NCI-H146 (cell line): ENCODE measurements at places on chromosomes 11 and 22.

- no peak for DNase-seq
Observed at GRCh38 chr11:94401773-94402265, 600 bp upstream of the GPR83 start.

GRCh38 chr22:38890377-38890776 lies 18.4 kb upstream of the CBX6 start:
- DNase-seq: no peak

GRCh38 chr11:26960281-26960680 lies 33.6 kb upstream of the FIBIN start:
- DNase-seq: no peak

DNA sequence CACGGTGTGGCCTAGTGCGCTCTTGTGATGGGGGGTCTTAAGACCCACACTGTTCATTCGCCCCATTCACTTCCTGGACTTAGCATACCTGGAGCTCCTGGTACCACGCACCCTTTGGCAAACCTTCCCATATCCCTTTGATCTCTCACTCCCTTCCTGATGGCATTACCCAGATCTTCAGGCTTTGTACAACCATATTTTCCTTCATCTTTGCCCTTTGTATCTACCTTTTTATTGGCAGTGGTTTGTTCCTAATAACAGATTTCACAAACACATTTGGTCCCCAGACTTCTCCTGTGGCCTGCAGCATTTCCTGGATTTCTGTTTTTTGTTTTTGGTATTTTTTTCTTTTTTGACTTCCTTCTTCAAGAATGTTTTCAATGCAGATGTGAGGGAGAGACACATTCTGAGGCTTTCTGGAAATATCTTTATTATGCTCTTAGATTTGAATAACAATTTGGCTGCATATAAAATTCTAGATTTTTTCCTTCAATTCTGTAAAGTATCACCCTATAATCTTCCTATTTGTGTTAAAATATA lies 16.1 kb upstream of the IFITM3 start:
- DNase-seq: no peak

- no peak for DNase-seq
Observed at GRCh38 chr11:128731041-128731663, 37.3 kb downstream of the FLI1 start.

- no peak for DNase-seq
Observed at GRCh38 chr11:69918938-69919650, 99.9 kb upstream of the FGF3 start.

DNA sequence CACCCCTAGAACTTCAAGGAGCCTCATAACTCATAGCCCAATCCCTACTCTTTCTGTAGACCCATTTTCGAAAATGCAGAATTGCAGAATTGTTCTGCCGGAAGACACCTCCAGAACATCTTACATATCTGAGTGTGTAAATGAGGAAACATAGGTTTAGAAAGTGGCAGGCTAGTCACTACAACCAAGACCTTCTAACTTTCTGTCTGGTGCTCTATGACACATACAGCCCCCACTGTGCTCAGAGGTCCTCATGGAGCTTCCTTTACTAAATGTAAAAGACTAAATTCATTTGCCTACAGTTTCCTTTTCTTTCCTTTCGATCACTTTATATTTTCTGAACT lies 132.1 kb upstream of the DDI1 start:
- no peak for DNase-seq

DNA sequence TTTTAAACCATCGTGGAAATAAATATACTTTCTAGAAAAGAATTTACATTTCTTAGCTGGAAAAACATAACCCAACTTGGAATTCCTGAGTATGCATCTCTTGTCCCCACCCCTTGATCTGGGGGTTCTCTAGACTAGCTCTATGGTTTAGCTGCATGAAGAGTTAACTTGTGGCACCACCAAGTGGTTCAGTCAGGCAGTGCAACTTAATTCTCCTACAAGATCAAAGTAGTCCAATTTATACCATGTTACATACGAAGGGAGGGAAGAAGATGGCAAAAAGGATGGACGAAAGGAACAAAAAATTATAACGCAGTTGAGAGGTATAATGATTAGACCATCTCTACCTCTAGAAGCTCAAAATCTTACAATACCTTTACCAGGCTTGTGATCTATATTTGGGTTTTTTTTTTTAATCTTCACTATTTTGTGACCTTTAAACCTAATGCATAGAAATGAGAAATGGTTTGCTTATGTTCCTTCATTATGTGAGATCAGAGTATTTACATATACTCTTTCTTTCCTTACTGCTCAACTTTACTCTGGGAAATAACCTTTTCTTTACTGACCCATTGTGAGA lies 28.5 kb upstream of the ALKBH3 start:
- peak; percentile 58 for DNase-seq

- DNase-seq: no peak
Observed at GRCh38 chr22:24460418-24461089, 33.2 kb downstream of the ADORA2A start.

GRCh38 chr11:102608699-102609098 lies 16.4 kb downstream of the MMP20 start:
- DNase-seq: no peak

DNA sequence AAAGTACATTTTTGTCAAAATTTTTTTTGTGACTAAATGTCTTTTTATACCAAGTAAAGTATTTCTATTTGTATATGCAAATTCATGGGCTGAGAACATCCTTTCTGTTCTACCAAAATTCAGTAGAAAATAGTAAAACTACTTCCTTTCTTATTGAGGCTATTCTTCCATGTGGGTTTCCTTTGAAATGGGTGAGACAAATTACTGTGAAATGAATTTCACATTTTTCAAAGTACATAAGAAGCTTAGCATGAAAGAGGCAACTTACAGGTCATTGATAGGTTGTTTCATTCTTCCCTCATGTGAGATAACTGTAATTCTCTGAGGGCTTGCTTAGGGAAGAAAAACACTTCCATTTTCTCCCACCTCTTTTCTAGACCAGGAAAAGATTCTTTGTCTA lies 1.0 kb upstream of the OR6X1 start:
- DNase-seq: no peak

DNA sequence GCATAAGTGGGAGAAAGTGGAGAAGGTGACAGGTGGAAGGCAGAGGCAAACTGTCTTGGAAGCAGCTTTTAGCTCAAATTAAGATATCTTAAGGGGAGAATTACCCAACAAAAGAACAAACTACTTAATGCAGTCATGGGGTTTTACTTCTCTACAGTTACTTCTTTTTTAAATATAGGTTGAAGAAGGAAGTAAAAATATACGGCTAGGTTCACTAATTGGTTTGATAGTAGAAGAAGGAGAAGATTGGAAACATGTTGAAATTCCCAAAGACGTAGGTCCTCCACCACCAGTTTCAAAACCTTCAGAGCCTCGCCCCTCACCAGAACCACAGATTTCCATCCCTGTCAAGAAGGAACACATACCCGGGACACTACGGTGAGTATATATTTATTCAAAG lies 40.8 kb downstream of the PDHX start:
- no peak for DNase-seq

GRCh38 chr11:63448646-63449045 lies 42.3 kb downstream of the PLAAT5 start:
- DNase-seq: no peak

- DNase-seq: no peak
Observed at GRCh38 chr22:23786261-23786710, 480 bp upstream of the SMARCB1 start.

- DNase-seq: no peak
Observed at GRCh38 chr11:83779876-83780275, 493.7 kb upstream of the CCDC90B start.

DNA sequence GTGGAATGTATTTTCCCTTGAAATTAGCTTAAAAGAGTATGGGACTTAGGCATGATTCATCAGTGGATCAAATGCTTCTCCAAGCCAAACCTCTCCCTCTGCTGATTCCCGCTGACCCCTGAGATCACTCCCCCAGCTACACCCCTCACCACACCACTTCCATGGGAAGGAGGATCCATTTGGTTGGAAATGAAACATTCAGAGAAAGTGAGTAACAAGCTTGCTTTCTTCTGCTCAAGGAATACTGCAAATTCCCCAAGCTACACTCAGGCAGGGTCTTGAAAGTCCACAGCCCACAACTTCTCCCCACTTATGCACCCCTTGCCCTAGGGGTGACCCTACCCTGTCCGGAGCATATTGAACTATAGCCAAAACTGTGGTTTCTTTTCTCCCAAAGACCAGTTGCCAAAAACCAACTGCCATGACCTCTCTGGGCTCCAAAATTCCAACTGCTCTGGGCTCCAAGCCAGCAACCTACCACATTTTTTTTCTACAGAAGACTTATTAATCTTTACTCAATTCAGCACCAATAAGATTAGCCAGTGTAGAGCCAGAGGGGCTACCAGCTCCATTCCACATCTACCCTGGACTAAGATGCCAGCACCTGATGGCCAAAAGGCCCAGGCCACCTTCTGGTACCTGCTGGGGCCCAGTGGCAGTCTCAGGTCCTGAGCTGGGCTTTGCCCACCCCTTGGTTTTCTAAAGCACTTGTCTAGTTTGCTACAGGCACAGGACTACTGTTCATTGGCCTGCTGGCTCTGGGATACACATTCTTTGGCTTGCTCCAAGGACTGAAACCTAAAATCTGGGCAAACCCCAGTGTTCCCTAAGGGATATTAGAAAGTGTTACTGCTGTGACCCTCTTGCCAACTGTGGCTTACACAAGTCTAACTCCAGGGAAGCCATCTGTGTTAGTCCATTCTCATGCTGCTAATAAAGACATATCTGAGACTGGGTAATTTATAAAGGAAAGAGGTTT lies 101.1 kb downstream of the MICAL3 start:
- DNase-seq: no peak

- DNase-seq: peak; percentile 73
Observed at GRCh38 chr11:66880496-66881450, 23.9 kb downstream of the LRFN4 start.

DNA sequence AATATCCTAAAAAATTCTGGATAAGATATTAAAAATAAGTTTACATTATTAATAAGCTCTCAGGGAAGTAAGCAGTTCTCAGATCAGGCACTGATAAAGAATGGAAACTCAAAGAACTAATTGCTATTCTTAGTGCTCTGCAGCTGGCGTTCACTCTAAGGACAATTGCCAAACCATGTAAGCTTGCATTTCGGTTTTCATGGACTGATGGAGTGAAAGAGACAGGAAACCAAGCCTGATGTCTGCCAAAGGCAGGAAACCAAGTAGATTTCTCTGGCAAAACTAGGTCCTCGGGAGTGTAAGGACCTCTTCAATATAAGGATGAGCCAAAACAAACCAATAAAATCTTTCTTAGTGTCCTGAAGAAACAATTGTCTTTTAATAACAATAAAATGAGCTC lies 355.2 kb downstream of the RAB38 start:
- no peak for DNase-seq

DNA sequence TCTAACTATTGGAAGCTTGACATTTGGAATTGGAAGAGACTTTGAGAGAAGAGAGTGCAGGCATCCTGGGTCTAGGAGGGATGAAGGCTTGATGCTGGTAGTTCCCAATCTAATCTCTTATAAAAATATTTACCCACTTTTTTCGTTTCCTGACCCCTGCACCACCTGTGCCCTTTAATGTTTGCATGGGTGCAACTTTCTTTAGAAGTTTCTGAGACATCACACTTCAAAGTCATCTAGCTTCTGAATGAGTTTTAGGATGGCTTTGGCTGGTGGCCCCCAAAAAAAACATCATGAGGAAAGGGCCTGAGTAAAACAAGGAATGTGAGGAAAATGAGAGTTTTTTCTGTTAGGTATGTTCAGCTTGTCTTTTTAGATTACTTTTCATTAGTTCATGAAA lies 1.1 kb downstream of the POLD3 start:
- no peak for DNase-seq

- no peak for DNase-seq
Observed at GRCh38 chr11:118108513-118108912, 21.8 kb upstream of the SMIM35 start.

- no peak for DNase-seq
Observed at GRCh38 chr11:79699246-79699645, 258.4 kb upstream of the TENM4 start.

DNA sequence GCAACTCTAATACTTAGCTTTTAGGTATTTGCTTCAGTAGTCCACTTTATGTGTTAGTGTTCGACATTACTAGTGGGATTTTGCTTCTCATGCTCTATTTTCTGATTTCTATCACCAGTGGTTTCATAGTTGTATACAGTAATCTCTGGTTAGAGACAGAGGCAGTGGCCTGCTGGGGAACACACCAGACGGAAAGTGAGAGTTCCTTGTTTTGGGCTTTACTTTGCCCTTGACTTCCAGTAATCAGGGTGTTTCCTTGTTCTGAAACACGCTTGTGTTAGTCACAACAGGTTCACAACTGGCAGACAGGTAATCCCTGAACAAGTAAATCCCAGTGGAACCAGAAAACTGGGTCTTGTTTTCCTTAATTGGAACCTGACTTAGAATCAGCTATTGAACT lies 56.0 kb downstream of the PACS1 start:
- no peak for DNase-seq

- DNase-seq: no peak
Observed at GRCh38 chr11:12459374-12459773, 82.0 kb downstream of the PARVA start.

DNA sequence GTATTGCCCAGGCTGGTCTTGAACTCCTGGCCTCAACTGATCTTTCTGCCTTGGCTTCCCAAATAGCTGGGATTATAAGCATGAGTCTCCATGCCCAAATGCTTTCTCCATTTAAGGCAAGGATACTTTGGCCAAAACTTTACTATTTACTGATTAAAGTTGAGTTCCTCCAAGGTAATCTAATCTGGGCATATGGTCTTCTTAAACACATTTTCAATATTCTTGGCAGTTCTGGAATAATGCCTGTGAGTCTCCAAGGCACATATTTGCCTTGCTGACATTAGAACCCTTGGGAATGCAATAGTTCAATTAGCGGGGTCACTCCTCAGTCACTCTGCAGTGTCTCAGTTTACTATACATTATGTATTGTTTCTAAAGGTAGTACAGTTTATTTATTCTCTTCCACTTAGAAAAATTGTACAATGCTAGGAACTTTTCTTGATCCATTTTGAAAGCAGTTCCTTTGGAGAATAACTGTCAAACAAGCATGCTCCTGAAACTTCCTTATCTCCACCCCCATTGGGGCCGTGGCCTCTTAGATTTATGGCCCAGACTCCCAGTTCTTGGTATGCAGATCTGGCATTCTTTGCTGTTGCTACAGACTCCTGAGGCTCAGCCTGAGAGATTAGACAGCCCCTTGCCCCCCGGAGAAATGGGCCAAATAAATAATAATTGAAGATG lies 13.1 kb upstream of the RAB38 start:
- DNase-seq: no peak
